ENCODE measurements at places on chromosomes 7 and 10.

GRCh38 chr10:80870282-80870681 is 332.6 kb downstream of the SH2D4B start:
- no peak for DNase-seq

DNA sequence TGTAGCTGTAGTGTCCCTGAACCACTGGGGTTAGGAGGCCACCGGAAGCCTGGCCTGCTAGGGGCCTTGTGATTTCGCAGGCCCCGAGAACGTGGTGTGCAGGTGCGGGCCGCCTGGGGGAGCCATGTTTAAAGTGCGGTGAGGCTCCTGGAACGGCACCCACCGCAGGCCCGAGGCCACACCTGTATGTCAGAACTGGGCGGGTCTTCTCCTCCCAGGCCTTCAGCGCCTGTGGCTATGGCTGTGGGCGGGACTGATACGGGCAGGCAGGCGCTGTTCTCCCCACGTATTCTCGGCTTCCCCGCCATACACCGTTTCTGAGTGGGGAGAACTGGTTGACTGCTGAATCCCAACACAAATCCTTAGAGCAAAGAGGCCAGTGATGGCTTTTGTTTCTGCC is 74.8 kb downstream of the DNAJB6 start:
- DNase-seq = peak; percentile 16

- no peak for DNase-seq
Observed at GRCh38 chr10:122341141-122341810, 33.2 kb upstream of the PLEKHA1 start.

GRCh38 chr7:1285556-1286301 is 53.1 kb downstream of the UNCX start:
- DNase-seq = no peak

GRCh38 chr7:16753102-16753931 is at the start of gene TSPAN13:
Gene TSPAN13 (plus strand): TSS chr7:16753755. CDS start chr7:16753968, 213 bp downstream.
- DNase-seq = peak; percentile 44

DNA sequence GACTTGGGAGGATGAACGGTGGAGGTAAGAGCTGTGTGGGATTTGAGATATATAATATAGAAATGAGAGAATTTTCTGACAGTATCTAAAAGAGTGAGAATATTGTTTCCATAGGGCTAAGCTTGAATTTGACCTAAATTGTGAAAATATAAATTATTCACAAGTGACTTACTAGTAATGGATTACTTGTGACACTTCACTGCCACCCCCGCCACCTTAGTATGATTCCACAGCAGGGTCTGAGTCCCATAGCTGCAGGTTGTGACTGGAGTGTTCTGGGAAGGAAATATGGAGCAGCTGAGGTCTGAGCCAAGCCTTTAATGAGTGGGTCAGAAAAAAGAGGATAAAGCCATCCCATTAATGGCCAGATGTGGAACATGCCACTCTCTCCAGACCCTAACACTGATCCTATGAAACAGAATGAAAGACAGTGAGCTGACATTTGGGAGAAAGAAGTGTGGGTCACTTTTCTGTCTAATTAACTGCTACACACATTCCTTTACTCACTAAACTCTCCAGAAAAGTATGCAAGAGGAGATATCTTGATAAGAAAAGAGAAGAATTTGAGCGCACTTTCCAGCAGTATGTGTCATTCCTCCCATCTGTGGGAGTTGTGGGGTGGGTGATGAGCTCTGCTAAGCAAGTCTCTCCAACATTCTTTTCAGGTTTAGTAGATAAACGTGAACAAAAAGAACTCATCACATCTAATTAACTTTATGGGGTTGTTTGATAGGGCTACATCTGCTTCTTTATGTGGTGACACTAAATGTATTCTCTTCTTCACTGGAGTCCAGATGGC is 1193.4 kb downstream of the SORCS3 start:
- DNase-seq = no peak

GRCh38 chr7:137001041-137001440 is 132.6 kb downstream of the CHRM2 start:
- no peak for DNase-seq

GRCh38 chr7:6532516-6532915 is 18.7 kb downstream of the GRID2IP start:
- DNase-seq = no peak

GRCh38 chr10:25552283-25552919 is 377.6 kb downstream of the GPR158 start:
- no peak for DNase-seq

All from stimulated activated CD4-positive, alpha-beta T cell treated with anti-CD3 and anti-CD28 coated beads, Interleukin-1b, Interleukin-23, amount 100 ng/mL, for 4 hours (primary cell).